ENCODE measurements at places on chromosomes 2 and 18. TPM values are rescaled to one million over a fixed set of nuclear protein-coding genes. Genes with fewer than 3 reads are reported as not detected.

GRB14 gene
- total RNA-seq, result 2.2 TPM

FLACC1 gene
- total RNA-seq, result 12.0 TPM

HAUS1 gene
- 7.8 TPM for total RNA-seq

CCDC74A gene
- 1.1 TPM for total RNA-seq

RHOB gene
- 98.4 TPM for total RNA-seq

KIF5C gene
- 0.73 TPM for total RNA-seq

DNA sequence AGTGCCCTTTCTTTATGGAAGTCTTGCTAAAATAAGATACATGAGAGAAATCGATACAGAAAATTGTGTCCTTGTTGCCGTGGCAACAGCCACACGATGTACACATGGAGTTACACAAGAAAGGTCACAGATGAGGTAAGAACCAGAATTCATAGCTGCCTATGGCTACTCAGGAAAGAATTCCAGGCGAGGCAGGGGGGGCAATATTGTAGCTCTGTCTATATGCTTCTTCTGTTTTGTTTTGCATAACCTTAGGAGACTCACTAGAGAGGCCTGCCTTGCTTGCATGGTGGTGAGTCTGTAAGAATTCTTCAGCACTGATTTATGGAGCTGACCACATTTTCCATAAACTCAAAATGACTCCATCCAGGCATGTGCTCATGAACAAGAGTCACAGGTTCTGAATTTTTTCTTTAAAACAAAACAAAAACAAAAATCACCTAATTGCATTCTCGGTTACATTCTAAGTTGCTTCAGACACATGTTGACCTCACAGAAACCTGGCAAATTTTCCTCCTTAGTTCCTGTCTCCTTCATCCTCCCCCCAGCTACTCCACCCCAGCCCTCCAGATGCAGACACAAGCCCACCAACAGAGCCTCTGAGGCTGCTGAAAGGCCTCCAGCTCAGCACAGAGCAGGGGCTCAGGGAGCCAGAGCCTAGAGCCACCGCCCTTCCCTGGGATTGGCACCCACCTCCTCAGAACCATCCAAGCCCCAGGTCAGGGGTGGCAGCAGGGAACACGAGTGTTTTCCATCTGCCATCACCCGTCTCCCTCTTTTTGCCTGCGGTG lies 183.5 kb downstream of the ANTXR1 start:
- DNase-seq, result no peak

DNA sequence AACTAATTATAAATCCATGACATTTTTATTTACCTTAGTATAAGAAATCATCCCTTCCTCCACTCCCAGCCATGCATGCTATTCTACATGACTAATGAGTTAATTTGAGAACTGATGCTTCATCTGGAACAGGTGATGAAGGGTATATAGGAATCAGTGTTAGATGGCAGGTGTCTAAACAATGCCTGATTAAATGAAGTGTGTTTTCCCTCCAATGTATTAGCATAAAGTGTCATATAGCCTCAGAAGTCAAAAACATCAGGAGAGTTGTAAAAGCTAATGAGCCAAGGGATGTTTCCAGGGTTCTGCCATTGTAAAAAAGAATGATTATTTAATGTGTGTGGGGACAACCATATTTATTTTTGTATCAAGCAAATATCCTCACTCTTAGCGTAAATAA lies 913.8 kb downstream of the DCC start:
- DNase-seq, result no peak

DNA sequence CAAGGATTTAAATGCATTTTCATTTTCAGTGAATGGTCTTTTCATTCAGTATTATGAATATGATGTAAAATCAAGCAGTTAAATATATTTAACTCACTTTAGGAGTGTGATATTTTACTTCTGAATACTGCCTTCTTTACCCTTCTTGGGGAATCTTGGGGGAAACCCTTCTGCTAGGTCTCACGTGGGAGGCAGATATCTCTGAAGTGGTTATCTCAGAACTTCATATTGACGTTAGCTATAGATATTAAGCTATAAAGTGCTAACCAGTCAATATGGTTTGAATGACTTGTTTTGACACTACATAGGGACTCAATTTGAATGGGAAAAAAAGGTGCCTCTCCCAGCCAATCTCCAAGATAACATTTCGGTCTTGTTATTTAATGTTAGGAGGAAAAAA lies 9.8 kb downstream of the REL start:
- DNase-seq, result no peak

DNA sequence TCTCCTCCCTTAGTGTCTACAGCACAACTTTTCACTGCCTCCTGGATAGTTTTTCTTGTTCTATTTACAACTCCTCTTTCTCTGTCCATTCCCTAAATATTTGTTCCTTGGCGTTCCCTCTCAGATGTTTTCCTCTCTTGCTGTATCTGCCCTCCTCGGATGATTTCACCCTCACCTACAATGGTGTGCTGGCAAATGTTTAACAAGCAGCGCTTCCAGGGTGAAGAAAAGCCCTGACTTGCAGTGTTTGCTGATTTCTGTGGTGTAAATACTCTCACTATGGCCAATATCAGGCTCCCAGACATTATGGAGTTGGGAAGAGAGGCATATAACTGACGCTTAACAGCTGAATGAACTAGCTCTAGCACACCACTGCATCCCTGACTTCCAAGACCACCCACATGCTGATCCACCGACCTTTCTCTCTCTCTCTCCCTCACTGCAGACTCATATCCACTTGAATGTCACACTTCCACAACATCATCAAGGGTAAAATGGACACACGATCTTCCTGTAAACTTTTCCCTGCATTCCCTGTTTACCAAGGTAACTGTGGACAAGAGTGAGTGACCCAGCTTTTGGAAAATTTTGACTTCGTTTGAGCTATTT lies 31.5 kb upstream of the SPTBN1 start:
- DNase-seq, result no peak

DNA sequence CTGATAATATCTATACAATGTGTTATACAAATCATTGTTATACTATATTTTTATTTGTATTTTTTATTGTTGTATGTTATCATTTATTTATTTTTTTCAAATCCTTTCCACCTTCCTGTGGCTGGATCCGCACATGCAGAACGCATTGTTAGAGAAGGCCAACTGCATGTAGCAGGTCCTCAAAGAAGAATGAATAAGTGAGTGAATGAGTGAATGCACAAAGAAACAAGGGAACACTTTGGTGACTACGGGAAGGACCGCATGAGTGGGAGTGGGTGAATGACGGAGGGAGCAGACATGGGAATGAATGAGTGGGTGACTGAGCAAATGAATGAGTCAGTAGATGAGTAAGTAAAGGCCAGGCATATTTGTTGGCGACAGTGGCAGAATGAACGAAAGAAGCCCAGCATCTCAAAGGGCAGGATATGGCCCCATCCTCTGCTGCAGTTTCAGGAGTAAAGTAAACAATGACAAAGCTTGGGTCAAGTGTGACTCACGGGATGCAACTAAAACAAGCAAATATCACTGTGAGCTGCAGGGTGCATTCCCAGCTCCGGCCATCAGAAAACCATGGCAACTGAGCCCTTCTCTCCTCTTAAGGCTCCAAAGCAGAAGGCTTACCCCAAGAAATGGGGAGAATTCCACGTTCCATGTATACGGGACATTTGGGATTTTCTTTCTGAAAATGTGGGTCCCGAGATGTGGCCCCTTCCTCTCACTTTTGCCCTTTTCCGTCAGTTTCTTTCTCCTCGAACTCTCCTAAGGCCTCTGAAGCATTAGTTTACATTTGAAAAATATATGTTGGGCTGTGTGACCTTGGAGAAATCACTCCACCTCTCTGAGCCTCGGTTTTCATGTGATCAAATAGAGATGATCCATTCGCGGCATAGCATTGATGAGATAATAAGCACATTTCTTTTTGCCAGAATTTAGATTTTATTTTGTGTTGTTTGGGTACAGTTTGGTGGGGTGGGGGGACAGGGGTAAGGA lies 24.5 kb downstream of the KCNF1 start:
- DNase-seq, result no peak

DNA sequence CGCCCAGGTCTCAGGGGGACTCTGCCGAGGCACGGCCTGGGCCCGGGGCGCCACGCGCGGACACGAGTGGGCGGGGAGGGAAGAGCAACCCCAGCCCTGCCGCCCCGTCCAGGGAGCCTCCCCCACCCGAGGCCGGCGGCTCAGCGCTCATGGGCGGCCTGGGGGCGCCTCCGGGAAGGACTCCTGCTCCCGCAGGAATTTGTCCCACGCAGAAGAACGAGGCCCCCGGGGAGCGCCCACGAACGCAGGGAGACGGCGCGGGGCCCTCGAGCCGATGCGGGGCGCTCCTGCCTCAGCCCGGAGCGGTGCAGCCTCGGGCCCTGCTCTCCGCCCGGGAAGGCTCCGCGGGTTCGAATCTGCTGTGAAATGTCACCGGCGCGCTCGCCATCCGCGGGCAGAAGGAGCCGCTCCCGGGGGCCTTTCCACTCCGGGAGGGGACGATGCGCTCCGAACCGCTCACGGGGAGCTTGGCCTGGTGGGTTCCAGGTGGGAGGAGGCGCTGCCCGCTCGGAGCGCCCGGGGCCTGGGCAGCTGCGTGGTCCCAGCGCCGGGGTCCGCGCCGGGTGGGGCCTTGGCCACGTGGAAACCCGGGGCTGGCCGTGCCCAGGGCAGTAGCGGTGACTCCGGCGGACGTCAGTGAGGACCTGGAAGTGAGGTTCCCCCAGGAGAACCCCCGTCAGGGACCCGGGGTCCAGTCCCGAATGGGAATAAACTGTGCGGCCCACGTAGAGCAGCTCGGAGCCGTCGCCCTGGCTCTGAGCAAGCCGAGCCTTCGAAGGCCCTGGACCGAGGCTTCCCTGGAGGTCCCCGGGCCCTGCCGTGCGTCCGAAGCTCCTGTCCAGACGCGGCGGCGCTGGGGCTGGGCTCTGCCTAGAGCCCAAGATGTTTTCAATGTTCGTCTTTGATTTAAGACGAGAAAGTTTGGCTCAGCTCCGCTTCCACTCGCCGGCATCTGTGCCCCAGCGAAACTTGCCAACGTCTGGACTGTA lies 41.4 kb upstream of the CTDP1 start:
- DNase-seq, result no peak

DNA sequence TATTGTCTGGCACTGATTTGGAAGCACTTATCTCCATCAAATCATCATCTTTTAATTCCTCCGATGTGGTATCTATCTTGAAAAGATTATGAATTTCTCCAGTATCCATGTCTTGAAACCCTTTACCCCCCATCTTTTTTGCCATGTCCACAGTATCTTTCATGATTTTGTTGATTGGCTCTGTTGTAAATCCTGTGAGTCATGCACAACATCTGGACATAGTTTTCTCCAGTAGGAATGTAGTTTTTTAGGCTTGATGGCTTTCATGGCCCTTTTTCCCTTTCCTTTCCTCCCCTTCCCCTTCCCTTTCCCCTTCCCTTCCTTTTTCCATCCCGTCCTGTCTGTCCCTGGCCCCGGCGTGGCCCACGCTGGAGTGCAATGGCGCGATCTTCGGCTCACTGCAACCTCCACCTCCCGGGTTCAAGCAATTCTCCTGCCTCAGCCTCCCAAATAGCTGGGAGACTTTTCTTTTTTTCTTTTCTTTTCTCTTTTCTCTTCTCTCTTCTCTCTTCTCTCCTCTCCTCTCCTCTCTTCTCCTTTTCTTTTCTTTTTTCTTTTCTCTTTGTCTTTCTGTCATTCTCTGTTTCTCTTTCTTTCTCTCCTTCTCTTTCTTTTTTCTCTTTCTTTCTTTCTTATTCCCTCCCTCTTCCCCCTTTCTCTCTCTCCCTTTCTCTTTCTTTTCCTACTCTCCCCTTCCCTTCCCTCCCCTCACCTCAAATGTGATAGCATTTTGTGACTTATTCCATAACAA lies 18.4 kb upstream of the ZNF638 start:
- DNase-seq, result no peak

- no peak for DNase-seq
Observed at GRCh38 chr2:216546241-216546640, 47.6 kb downstream of the RPL37A start.

GRCh38 chr2:174985614-174986013 lies 19.6 kb downstream of the CHN1 start:
- no peak for DNase-seq

GRCh38 chr2:122745603-122746002 lies 990.2 kb downstream of the TSN start:
- DNase-seq, result no peak

DNA sequence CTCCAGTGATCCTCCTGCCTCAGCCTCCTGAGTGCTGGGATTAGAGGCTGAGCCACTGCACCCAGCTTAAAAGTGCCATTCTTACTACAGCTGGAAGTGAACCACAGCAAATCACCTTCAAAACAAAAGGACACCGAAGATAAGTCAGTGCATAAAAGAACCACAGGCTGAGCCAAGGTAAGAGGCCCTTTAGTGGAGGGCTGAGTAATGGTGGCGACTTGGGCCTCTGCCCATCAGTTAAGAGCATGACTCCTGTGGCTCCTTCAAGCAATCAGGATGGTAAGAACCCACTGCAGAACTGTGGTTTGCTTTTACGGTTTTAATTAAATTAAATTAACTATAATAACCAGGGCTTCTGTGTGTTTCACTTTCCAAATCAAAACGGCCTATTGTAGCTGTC lies 75.1 kb downstream of the CTAGE1 start:
- DNase-seq, result no peak

DNA sequence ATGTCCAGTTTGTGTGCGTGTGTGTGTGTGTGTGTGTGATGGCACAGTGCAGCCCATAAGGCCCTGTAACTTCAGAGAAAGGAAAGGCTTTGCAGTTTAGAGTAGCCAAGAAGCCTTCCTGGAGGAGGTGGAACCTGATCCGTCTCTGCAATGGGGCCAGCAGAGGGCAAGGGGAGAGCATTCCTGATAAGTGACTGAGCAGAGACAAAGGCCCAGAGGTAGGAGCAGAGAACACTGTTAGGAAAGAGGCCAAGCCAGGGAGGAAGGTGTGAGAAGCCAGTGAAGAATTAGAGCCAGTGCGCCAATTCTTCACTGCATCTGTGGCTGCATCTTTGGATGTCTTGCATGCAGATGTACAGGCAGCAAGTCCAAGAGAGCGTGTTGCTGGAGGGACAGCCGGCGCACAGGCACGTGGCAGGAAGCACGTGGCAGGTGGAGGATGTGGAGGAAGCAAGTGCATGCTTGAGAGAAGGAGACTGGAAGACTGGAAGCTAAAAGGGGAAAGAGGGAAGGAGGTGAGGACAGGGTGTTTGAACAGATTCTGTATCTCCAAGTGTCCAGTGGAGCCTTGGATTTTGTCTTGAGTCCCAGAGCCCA lies 196.3 kb downstream of the CTIF start:
- DNase-seq, result no peak

DNA sequence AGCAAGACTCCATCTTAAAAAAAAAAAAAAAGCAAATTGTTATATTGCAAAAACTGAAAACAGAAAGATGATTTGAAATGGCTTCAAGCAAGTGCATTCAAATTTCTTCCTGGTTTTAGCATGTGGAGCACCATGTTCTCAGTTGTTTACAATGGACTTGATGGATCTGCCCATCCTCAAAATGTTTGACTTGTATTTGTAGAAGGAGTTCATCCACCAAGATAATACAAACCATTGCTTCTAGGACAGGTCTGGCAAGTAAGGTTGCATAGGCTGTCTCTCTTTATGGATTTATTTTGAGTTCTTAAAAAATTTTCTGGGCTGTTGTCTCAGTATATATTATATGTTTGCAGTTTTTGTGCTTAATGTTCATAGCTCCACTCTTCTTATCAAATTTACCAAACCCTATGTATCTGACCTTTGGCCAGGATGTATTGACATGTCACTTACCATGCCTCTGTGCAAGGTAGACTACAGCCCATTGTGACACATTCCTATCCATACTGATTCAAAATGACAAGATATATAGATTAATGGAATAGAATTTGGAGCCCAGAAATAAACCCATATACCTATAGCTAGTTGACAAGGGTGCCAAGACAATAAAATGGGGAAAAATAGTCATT lies 21.7 kb upstream of the ZCCHC2 start:
- DNase-seq, result no peak

- DNase-seq, result no peak
Observed at GRCh38 chr2:211620986-211621385, 917.6 kb downstream of the ERBB4 start.
